ENCODE measurements at places on chromosomes 5 and 9.
A peak's percentile ranks its signal among the peaks of the same experiment; 100 is the strongest.

DNA sequence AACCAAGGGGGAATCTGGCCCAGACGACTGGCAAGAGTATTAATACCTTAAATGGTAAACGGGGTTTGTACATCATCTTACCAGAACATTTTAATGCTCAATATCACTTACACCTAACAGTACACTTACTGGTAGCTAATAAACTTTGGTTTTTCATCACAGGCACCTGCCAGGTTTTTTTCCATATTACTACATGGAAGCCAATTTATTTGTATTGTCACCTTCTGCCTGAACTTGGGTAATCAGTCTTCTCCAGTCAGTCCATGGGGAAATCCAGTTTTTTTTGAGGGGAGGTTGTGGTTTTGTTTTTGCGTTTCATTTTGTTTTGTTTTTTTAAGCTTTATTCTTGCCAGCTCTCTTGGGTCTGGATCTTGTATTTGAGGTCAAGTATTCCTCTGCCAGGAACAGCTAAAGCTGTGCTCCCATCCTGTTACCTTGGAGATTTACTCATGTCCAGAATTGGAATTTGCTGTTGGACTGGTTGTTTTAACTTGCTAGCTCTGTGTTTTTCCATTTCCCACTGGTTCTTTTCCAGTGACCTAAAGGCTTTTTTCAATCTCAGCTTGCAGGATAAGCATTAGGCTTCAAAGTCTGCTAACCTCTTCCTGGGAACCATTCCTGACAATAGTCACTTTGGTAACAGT, 11.1 kb upstream of the NADK2 start:
- no peak overlapping the region for H3K4me3 ChIP-seq
- DNase-seq: no peak
- H3K4me1 ChIP-seq: no peaks in the 10 kb centered on the region
- no peak overlapping the region for H3K27ac ChIP-seq

DNA sequence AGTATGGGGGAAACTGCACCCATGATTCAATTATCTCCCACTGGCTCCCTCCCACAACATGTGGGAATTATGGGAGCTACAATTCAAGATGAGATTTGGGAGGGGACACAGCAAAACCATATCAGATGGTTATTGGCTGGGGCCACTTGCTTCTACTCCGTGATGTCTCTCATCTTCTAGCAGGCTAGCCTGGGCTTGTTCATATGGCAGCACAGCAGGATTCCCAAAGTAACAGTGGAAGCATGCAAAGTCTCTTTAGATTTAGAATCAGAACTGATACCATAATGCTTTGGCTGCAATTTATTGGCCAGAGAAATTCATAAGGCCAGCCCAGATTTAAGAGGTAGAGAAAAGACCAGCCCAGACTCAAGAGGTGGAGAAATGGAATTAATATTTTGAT, 126.2 kb downstream of the PTTG1 start:
- no peak for DNase-seq
- H3K27me3 ChIP-seq: no peaks in the 10 kb centered on the region
- H3K4me1 ChIP-seq: no peaks in the 10 kb centered on the region

GRCh38 chr9:2615497-2615896, 6.1 kb upstream of the VLDLR start:
- DNase-seq: no peak
- no peaks in the 10 kb centered on the region for H3K27me3 ChIP-seq
- no peaks in the 10 kb centered on the region for H3K4me1 ChIP-seq
- H3K36me3 ChIP-seq: no peaks in the 10 kb centered on the region
- no peak overlapping the region for H3K27ac ChIP-seq
- H3K4me3 ChIP-seq: no peak overlapping the region

DNA sequence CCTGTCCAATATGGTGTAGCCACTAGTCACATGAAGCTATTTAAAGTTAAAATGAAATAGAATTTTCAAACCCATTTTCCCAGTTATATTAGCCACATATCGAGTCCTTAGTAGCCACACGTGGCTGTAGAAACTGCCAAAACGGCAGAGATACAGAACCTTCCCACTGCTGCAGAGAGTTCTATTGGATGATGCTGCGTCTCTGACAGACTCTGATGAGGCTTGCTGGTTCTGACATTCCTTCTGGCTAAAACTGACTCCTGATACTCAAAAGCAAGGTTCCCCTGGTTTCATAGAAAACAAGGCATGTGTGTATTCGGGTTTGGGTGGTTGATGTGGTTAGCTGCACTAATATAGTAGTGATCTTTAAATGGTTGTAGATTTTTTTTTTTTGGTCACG, 91.5 kb downstream of the TLE4 start:
- H3K36me3 ChIP-seq: no peaks in the 10 kb centered on the region
- H3K27ac ChIP-seq: no peak overlapping the region
- no peak overlapping the region for H3K4me3 ChIP-seq
- no peaks in the 10 kb centered on the region for H3K27me3 ChIP-seq

GRCh38 chr9:570187-570586, 271.3 kb upstream of the DMRT1 start:
- H3K27me3 ChIP-seq: no peaks in the 10 kb centered on the region
- H3K4me3 ChIP-seq: no peak overlapping the region
- no peak overlapping the region for H3K27ac ChIP-seq

DNA sequence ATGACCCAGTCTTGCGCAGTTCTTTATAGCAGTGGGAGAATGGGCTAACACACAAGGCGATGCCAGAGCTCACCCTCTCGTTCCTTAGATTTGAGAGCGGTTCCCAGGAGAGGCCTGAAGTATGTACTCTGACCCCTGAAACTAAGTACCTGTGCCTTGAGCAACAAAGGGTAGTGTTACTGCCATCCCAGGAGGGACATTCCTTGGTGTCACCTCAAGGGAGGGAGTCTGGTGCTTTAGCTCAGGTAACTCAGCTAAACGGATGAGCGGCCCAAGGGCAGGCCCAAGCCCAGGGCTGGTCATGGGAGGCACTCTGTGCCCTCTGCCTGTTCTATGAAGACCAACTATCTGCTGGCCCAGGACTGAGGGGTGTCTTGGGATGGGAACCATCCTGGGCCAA, 20.2 kb downstream of the KYAT1 start:
- no peak overlapping the region for H3K4me3 ChIP-seq
- no peaks in the 10 kb centered on the region for H3K36me3 ChIP-seq
- no peak for DNase-seq
- no peak overlapping the region for H3K27ac ChIP-seq
- no peaks in the 10 kb centered on the region for H3K27me3 ChIP-seq

- H3K4me3 ChIP-seq: no peak overlapping the region
- no peak for DNase-seq
- no peaks in the 10 kb centered on the region for H3K4me1 ChIP-seq
Measured at GRCh38 chr9:104800068-104800785, 36.3 kb downstream of the NIPSNAP3B start.

- H3K27me3 ChIP-seq: no peaks in the 10 kb centered on the region
- DNase-seq: no peak
- no peak overlapping the region for H3K27ac ChIP-seq
- H3K4me1 ChIP-seq: no peaks in the 10 kb centered on the region
- H3K36me3 ChIP-seq: no peaks in the 10 kb centered on the region
Measured at GRCh38 chr9:35980289-35981011, 22.5 kb upstream of the OR2S2 start.

DNA sequence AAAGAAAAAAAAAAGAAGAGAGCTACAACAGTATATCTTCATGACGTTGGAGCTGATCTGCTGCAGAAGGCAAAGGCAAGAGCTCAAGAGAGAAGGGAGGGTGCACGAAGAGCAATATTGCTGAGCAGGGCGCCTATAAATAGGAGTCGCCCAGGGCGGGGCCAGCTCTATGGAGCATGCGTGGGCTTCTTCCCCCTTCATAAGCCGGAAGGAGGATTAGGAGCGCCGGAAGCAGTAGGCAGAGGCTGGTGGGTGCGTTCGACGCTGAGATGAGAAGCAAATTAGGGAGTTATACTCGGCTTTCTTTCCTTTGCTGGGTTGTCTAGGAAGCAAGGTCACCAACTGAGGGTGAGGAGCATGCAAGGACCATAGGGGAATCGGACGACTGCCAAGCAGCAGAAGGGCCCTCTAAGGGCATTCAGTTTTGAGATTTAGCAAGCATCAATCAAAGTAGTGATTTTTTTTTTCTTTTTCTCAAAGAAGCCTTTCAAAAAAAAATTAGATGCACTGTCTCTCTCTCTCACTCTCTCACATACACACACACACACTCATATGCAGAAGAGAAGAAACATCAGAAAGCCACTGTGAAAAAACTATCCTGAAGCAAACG, 496.7 kb downstream of the ENC1 start:
- no peaks in the 10 kb centered on the region for H3K36me3 ChIP-seq
- DNase-seq: no peak
- H3K4me3 ChIP-seq: no peak overlapping the region
- no peaks in the 10 kb centered on the region for H3K27me3 ChIP-seq
- no peak overlapping the region for H3K27ac ChIP-seq

DNA sequence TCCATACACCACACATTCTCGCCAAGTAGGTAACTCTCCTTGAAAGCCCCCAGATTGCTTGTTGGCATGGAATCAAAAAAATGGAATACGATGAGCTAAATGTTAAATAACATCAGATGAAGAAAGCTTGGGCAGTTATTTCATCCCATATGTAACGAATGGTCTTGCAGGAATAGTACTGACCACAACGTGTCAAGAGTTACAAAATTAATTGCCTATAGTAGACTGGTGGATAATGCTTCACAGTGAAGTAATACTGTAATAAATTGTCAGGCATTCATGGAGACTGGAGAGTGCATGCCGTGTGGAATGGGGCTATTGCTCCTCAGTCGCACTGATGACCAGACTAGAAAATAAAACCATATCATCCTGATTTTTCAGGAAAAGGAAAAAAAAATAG, 1628.7 kb downstream of the MAT2B start:
- no peak overlapping the region for H3K27ac ChIP-seq
- no peaks in the 10 kb centered on the region for H3K4me1 ChIP-seq
- H3K36me3 ChIP-seq: no peaks in the 10 kb centered on the region
- H3K27me3 ChIP-seq: no peaks in the 10 kb centered on the region

DNA sequence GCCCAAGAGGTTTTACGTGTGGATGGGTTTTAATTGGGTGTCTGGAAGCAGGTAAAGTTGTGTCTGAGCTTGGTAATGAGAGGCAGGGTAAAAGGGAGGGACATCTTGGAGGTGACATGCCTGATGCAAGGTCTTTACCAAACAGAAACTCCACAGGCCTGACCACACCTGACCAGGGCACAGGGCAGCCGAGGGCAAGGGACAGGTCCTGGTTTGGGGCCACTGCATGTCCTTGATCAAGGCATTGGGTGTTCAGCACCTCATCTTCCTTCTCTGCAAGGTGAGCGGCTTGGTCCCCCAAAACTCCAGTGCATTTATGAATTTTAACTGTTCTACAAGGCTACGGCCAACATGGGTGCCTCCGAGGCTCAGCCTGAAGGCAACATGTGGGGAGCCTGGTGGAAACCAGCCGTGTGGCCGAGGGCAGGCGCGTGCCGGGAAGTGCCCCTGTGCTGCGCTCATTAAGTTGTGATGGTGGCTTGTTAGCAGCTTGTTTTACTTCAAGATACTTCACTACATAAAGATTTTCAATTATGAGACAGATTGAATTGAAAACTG, 30.7 kb upstream of the LPCAT1 start:
- no peaks in the 10 kb centered on the region for H3K36me3 ChIP-seq
- no peaks in the 10 kb centered on the region for H3K27me3 ChIP-seq
- H3K4me1 ChIP-seq: no peaks in the 10 kb centered on the region
- no peak overlapping the region for H3K4me3 ChIP-seq
- DNase-seq: peak; percentile 82

GRCh38 chr9:115069771-115070170, 48.2 kb downstream of the TNC start:
- H3K27me3 ChIP-seq: no peaks in the 10 kb centered on the region
- peaks cover 10% of the 10 kb centered on the region for H3K4me1 ChIP-seq
- H3K27ac ChIP-seq: no peak overlapping the region
- H3K36me3 ChIP-seq: peaks cover 5% of the 10 kb centered on the region
- DNase-seq: no peak
- no peak overlapping the region for H3K4me3 ChIP-seq

DNA sequence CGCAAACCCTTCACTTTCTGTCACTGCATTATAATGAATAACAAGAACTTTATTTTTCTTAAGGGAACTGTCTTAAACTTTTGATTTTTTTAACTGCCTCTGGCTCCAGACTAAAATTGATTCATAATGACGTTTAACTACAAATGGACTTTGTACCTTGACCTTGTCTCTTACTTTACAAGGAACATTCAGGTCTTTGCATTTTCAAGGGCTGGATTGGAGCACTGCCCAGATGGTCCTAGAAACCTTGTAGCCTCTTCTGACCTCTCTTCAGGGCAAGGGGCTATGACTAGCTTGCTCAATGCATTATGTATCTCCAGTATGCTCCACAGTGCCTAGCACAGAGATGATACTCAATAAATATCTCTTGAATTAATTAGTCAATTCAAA, 612.6 kb upstream of the CLINT1 start:
- H3K27ac ChIP-seq: no peak overlapping the region
- no peak for DNase-seq
- H3K4me1 ChIP-seq: no peaks in the 10 kb centered on the region
- H3K4me3 ChIP-seq: no peak overlapping the region
- H3K27me3 ChIP-seq: no peaks in the 10 kb centered on the region

DNA sequence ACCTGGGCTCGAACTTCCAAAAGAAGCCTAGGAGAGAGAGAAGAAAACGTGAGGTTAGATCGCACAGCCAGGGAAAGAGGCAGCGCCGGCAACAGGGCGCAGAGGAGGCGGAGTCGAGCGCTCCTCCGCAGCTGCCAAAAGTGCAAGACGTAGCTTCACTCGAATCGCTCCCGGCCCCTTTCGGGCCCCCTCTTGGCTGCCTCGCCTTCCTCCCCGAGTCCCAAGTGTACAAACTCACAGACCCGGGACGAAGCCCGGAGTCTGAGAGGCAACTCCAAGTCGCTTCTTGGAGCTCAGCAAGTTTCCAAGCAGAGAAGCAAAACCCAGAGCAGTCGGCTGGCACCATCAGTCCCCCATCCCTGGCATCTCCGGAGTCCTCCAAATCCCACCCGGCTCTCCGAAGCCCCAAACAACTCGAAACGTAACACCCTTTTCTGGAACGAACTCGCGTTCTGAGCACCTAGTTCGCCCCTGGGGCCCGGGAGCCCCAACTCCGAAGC, 1.2 kb downstream of the MIER3 start:
- peak overlapping the region; percentile 88 for H3K27ac ChIP-seq
- H3K4me3 ChIP-seq: peak overlapping the region; percentile 92
- H3K36me3 ChIP-seq: no peaks in the 10 kb centered on the region

DNA sequence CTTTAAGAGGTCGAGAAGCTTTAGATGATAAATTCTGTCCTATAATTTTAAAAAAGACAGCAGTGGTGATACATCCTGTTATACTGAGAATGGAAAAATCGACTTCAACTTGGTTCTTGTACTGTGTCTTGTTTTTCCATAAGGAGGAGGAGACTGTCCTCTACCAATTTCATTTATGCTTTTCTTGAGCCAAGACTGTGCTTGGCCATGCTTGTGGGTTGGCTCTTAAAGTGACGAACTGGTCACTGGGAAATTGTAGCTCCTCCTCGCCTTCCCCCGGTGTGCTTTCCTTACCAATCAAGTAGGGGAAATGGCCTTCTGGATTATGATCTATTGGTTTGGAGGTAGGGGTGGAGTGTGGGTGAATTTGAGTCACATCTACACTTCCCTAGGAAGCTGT, 67.1 kb upstream of the HSPB3 start:
- H3K27me3 ChIP-seq: no peaks in the 10 kb centered on the region
- no peaks in the 10 kb centered on the region for H3K36me3 ChIP-seq
- peaks cover 7% of the 10 kb centered on the region for H3K4me1 ChIP-seq
- DNase-seq: no peak

GRCh38 chr5:129022599-129022998, 57.3 kb downstream of the SLC27A6 start:
- no peak overlapping the region for H3K27ac ChIP-seq
- H3K27me3 ChIP-seq: no peaks in the 10 kb centered on the region

All from vagina (tissue), 2 donors.